ENCODE measurements at places on chromosomes 4 and X.
A peak's percentile ranks its signal among the peaks of the same experiment; 100 is the strongest.

GRCh38 chrX:34365471-34365870 lies 233.4 kb upstream of the FAM47A start:
- peak; percentile 15 for DNase-seq

GRCh38 chr4:99710681-99711345 lies 53.2 kb upstream of the C4orf54 start:
- DNase-seq = no peak

GRCh38 chrX:140767646-140768045 lies 58.1 kb downstream of the LINC00632 start:
- DNase-seq = no peak

DNA sequence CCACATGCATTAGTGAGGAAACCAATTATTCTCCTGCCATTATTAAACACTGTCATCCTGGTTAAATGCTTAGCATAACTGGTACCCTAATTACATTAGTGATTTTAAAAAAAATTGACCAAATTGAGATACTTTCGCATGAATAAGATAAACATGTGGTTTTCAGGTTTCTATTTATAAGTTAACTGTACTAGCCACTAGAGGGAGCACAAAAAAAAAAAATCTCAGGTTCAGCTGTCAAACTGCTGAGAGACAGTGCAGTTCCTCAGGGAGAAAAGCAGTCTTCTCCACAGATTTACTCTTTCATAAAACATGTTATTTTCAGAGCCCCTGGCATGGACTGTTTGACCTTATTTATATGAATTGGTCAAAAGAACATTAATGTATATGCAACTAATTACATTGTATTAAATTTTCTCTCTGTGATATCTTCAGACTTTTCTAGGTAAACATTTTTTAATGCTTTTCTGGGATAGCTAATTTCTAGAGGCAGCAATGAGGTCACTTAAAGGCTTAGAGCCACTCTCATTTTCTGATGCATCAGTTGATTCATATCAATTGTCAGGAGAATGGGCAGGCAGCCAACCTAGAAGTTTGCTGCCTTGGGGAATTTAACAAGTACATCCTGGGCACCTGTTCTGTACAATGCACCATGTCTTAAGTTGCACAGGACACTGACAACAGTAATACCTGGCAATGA lies 167.5 kb downstream of the CDS1 start:
- peak; percentile 63 for DNase-seq

GRCh38 chr4:156569535-156569934 lies 402.1 kb downstream of the PDGFC start:
- DNase-seq = no peak

DNA sequence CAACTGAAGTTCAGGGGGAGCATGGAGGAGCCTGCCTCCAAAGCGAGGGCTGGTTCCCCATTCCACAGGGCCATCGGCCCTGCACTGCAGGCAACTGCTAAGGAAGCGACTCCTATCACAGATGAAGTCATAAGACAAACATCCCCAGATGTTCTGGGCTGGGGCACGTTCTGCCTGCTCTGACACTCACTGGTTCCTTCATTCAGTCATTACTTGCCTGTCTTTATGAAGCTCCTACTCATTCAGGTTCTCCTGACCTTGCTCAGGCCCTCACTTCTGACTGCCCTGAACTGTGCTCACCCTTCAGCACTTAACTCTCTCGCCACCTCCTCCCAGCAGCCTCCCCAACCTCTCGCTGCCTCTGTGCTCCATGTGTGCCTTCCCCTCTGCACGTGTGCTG lies 2.5 kb upstream of the SLC2A9 start:
- no peak for DNase-seq

- DNase-seq = no peak
These were observed 44.9 kb upstream of the BEND4 start for GRCh38 chr4:42197341-42197740.

GRCh38 chr4:4254666-4255065 lies 6.6 kb upstream of the TMEM128 start:
- no peak for DNase-seq

DNA sequence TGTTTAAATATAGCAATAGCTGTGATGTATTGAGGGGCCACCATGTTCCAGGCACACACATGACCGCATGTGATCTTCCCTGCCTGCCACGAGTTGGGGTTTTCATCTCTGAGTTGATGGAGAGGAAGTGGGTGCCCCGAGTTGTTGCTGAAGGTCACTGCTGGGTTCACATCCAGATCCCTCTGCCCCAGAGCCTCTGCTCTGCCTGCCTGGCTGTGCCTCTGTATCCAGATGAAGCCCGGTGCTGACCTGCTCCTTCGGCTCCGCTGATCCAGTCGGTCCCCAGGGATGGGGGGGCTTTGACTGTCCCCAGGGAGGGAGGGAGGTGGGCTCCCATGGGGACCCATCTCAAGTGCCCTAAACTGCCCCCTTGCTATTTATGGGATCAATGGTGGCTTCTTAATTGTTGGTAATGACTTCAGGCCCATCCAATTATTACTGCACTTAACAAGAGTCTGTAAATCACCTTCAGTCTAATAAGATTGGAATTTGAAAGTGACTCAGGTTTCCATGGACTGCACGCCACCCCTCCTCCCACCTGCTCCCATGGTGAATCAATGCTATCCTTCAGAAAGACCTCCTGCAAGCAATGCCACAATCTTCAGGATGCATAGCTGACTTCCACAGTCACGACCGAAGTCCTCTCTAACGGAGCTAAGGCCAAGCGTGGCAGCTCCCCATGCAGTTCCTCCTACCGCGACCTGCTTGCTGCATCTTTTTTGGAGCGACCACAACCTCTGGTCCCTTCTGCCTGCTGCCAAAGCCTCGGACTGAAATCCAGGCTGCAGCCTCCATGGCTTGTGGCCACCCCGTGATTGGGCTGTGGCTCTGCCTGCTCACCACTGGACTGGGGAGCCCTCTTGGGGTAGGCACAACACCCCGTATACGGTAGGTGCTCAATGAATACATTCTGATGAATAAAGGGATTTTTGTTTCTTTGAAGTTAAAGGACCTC lies 73.1 kb downstream of the CPZ start:
- DNase-seq = no peak

DNA sequence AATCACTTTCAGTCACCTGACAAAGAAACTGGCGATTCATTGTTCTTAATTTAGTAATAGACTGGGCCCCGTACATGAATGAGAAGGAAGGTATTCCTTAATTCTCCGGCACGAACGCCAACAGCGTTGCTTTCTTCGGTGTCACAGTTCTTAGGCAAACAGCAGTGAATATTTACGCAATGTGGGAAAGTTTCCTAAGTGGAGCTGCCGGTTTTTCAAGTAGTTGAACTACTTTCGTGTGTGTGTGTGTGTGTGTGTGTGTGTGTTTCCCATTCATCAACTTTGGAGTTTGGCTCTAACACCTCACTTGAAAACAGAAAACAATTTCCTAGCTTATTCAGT lies 651 bp downstream of the NXT2 start:
- DNase-seq = no peak

Measured in AG08395 (cell line).